ENCODE measurements at places on chromosomes 3 and 15.

- no peak for DNase-seq
These were observed 34.4 kb downstream of the TFRC start for GRCh38 chr3:196047391-196048030.

DNA sequence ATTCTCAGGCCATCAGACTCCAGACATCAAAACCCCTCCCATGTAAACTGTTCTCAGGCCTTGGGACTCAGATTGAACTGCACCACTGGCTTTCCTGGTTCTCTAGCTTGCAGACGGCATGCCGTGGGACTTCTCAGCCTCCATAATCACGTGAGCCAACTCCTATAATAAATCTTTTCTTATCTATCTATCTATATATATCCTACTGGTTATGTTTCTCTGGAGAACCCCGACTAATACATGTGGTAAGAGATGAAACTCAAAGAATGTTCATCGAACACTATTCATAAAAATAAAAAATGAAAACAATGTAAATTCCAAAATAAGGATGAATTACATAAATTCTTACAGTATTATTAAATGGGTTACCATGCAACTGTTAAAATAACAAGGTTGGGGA is 84.5 kb upstream of the NTRK3 start:
- no peak for DNase-seq

DNA sequence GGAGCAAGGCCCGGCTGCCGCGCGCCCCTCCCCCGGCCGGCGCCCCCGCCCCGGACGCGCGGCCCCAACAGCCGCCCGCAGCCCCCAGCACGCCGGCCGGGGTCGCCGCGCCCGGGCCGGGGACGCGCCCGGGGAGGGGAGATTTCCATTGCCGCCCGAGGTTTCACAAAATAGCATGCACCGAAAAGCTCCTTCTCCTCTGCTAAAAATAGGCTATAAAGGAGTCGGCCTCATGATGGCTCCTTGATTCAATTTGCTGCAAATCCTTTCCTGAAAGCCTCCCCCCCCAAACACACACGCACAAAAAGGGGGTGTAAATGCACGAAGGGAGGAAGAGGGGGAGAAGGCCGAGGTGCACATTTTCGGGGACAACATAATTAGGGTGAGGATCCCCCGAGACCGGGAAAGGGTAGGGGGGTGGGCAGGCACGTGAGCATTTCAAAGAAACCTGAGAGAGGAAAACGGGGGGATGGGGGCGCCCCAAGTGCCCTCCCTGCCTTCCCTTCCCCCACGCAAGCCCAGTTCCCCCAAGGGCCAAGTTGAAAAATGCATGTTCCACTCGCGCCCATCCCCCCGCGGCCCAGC is 734 bp downstream of the TBL1XR1 start:
- no peak for DNase-seq

- no peak for DNase-seq
These were observed 59.5 kb upstream of the CTSH start for GRCh38 chr15:79004336-79004735.

DNA sequence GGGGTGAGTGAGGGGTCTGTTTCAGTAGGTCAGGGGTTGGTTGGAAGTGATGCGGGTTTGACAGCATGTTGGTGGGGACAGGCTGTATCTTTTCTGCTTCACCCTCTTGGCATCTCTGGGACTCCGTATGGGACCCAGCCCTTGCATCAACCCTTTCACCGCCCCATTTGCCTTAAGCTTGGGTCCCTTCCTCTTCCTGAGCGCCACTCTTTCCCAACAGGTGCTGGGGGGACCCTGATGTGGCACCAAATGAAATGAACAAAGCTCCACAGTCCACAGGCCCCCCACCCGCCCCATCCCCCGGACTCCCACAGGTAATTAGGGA is 1.1 kb downstream of the EIF4G1 start:
- DNase-seq, result no peak

DNA sequence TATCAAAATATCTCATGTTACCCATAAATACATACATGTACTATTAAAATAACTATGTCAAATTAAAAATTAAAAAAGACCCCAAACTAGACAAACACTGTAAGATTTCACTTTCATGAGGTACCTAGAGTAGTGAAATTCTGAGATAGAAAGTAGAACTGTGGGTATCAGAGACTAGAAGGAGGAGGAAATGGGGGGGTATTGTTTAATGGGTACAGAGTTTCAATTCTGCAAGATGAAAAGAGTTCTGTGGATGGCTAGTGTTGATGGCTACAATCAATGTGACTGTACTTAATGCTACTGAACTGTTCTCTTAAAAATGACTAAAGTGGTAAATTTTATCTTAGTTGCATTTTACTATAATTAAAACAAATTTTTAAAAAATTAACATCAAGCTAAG is 36.6 kb downstream of the RFX7 start:
- no peak for DNase-seq

DNA sequence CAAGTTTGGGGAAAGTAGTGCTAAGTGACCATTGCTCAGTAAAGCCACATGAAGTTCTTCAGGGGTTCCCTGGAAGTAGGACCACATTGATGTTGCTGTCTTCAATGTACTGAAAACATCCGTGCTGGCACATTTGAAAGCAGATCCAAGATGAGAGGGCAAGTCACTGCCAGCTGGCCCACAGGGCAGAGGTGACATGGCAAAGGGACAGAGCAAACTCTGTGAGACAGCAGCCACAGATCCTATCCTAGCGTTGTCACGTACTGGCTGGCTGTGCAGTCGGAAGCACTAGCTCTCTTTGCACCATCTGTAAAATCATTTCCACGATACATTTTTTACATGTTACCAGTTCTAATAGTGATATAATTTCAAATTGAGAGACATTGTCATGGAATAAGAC is 13.8 kb downstream of the MUC13 start:
- no peak for DNase-seq

GRCh38 chr3:172595664-172596393 is 72.6 kb upstream of the TNFSF10 start:
- no peak for DNase-seq

- no peak for DNase-seq
These were observed 48.9 kb downstream of the GLDN start for GRCh38 chr15:51390241-51390965.

- DNase-seq, result no peak
These were observed 63.1 kb downstream of the IFT57 start for GRCh38 chr3:108159105-108159504.

DNA sequence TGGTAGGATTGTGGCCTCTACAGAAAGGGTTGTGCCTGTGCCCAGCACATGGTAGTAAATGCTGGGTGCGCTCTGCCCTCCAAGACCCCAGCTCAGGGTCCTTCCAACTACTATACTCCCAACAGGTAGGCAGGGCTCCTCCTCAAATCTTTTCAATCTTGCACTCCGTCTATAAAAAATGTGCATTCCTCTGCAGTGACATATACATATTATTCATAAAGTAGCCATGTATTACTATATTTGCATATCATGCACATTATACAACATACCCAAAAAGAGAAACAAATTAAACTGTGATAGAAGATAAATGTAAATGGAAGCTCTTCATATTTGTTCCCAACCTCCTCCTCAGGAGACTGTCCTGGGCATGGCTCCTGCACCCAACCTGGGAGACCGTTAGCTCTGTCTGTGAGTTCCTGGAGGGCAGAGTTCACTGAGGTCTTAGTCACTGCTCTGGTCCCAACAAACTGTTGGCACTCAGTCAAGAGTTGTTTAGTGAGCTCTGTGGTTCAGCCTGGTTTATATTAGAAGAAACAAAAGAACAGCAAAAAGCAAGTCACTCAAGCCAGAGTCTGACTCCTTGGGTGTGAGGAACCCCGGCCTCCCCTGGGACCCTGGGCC is 47.7 kb upstream of the GRIP2 start:
- DNase-seq, result no peak

DNA sequence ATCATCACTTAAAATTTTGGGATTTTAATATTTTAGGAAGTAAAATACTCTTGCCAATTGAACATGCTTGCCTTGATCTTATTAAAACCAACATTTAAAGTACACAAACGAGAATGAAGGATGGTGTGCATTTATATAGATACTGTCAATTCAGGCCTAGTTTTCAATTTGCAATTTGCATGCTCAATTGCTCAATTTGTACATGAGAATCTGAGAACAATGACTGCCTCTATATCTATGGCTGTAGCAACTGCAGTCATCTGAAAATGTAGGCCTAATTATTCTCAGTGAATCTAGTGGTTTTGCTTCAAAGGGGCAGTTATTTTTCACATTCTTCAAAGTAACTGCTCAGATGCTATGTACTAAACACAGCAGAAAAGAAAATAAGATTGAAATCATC is 18.8 kb downstream of the ZBBX start:
- DNase-seq, result no peak

DNA sequence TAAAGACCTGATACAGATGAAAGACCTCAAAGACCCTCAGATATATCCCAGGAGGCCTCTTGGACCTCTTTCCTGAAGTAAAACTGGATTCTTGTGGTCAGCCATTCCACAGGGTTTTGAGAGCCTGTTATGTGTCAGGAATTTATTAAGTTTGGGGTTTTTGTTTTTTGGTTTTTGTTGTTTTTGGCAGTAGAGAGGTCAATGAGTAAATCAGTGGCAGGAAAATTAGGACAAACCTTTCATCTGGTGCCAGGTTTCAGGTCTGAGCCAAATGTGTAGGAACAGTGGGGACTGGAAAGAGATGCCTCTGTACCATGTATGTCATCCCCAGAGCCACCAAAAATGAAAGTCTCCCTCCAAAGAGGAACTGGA is 520.4 kb upstream of the MDFIC2 start:
- no peak for DNase-seq

DNA sequence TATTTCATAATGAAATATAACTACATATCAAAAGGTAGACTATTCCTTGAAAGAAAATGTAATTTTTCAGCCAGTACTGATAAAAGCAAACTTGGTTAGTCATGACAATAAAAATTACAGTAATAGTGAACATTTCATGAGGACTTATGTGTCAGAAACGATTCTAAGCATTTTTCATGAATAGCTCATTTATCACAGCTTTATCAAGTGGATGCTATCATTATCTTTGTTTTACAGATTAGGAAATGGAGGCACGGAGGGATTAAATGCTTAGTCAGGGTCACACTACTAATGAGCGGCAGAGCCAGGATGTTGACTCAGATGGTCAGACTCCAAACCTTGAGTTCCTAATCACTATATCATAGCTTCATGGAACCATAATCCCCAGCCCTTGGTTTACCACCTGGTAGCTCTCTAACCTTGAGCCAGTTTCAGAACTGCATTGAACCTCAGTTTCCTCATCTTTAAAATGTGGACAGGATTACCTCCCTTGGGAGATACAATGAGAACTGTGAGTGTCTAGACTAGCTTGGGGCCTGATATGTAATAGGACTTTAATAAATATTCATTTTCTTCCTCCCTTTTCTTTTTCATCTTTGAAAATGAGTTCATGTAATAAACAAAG is 85.4 kb downstream of the TNIK start:
- DNase-seq, result no peak

DNA sequence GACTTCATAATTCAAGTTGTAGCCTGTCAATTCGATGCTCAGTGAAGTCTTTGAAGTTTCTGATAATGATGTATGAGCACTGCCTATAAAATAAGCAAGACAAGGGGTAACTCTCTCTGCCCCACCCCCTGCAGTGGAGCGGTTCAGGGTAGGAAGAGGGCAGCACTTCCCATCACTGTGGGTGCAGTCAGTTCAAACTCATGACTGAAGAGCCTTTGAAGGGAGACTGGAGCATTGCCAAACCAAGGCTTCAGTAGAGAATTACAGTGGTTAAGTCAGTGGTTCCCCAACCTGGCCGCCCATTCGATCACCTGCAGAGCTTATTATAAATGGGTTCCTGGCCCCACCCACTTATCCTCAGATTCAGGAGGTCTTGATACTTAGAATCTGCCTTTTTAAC is 190.6 kb downstream of the SHQ1 start:
- no peak for DNase-seq

DNA sequence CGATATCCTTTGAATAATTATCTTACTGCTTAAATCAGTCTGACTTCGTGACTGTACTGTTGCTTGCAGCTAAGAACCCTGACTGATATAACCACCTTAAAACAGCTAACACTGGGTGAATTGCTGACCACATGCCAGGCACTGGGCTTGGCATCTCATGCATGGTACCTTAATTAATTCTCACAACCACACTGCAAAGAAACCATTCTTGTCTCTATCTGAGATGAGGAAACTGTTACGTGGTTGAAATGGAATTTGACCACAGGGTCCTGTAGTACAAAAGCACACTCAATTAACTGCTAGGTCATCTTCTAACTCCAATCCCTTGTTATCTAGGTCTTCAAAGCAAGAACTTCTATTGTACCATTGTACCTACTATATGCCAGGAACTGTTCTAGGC is 92.7 kb upstream of the PRICKLE2 start:
- DNase-seq, result no peak

DNA sequence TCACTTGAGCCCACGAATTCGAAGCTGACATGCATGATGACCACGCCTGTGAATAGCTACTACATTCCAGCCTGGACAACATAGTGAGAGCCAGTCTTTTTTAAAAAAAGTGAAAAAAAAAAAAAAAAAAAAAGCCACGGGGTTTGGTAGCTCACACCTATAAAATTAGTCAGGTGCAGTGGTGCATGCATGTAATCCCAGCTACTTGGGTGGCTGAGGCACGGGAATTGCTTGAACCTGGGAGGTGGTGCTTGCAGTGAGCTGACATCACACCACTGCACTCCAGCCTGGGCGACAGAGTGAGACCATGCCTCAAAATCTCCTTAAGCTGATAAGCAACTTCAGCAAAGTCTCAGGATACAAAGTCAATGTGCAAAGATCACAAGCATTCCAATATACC is 44.4 kb downstream of the CSNK1G1 start:
- no peak for DNase-seq

- DNase-seq, result no peak
These were observed 66.6 kb upstream of the HERC1 start for GRCh38 chr15:63900306-63900705.

- no peak for DNase-seq
These were observed 53.8 kb downstream of the CMTM8 start for GRCh38 chr3:32292085-32292796.

DNA sequence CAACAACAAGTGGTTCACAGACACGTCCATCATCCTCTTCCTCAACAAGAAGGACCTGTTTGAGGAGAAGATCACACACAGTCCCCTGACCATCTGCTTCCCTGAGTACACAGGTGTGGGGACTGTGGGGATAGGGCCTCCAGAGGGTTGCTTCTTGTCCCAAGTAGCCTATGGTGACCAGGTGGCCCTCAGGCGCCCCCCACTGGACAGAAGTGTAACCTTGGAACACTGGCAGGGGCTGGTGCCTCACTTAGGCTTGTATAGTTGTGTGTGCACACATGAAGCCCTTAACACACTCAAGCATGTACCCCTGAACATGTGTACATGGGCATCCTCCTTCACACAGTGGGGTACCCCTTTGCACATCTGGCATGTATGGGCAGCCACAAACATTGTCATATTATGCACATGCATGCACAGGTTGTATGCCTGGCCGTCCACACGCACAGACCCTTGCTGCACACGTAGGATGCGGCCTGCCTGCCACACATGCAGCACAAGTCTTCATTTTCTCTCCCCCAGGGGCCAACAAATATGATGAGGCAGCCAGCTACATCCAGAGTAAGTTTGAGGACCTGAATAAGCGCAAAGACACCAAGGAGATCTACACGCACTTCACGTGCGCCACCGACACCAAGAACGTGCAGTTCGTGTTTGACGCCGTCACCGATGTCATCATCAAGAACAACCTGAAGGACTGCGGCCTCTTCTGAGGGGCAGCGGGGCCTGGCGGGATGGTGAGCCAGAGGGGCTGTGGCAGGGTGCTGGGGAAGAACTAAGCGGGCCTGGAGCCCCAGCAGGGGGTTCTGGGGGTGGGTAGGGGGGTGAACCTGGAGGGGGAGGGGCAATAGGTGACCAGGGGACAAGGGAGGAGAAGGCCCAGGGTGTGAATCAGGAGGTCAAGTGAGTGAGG is 11.7 kb upstream of the SEMA3B start:
- no peak for DNase-seq

- no peak for DNase-seq
These were observed 502.9 kb downstream of the SHQ1 start for GRCh38 chr3:72345237-72345878.
